Left kidney (tissue), 8 donors: ENCODE measurements at places on chromosomes 3 and 15. TPM values are rescaled to one million over a fixed set of nuclear protein-coding genes. Genes with fewer than 3 reads are reported as not detected.

GRCh38 chr3:44761101-44761423, 357 bp downstream of the KIAA1143 start:
- no peak for DNase-seq

DNA sequence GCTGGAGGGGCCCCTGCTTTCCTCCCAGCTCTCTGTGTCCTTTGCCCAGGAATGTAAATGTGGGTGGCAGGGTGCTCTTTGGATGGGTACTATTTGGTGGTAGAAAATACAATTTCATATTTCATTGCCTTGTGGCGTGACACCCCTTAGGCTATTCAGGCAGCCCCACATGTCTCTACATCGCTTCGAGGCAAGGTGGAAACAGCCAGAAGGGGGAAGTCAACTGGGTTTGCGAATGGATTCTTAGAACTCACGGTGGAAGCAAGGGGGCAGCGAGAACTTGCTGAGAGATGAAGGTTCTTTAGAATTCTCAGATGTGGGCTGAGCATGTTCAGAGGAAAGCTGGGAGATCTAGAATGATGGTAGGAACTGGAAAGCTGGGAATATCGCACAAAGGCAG, 25.3 kb downstream of the PLA2G4D start:
- DNase-seq, result no peak

DNA sequence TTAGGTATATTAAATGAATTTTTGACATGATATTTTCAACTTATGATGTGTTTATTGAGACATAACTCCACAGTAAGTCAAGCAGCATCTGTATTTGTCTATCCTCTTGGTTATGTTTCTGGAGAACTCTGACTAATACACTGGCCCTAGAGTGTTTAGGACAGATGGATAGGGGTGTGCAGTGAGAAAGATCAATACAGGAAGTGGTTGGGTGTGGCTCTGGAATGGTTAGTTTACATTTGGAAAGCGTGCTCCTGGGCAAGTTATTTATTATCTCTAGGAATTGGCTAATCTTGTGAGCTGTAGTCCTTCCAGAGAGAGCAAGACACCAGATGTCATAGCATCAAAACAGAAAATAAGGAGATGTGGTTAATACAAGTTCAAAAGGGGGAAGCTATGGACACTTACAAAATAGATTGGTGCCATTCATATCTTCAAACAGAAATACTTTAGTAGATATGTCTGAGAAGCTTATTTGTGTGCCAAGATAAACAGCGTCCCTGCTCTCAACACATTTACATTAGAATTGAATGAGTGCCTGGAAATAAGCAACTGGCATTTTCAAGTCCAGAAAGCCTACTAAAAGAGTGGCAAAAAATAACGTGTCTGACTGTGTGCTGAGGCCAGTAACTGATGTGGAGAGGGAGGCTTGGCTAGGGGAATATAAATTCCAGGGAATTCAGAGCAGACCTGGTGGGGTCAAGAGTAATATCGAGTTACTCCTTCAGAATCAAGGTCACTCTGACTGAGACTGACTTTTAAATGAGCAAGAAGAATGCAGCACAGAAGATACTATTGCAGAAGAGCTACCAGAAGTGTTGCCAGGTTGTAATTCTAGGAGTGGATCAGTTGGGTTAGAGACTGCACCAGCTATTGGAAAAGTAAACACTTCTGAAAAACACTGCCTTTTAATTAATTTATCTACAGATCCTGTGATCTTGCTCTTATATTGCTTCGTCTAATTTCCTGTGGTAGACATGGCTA, 33.4 kb upstream of the PLAAT1 start:
- DNase-seq, result no peak

DNA sequence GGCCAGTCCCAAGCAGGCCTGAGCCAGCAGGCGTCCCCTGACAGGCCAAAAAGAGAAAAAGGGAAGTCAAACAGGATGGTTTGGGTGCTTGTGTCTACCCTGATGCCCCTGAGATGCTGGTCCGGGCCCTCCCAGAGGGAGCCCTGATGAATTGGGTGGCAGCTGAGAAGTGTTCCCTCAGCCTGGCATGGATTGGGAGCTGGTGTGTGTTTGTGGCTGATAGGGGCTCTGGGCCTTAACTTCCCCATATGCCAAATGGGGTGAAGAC, 1.4 kb downstream of the FBLN2 start:
- no peak for DNase-seq

DNA sequence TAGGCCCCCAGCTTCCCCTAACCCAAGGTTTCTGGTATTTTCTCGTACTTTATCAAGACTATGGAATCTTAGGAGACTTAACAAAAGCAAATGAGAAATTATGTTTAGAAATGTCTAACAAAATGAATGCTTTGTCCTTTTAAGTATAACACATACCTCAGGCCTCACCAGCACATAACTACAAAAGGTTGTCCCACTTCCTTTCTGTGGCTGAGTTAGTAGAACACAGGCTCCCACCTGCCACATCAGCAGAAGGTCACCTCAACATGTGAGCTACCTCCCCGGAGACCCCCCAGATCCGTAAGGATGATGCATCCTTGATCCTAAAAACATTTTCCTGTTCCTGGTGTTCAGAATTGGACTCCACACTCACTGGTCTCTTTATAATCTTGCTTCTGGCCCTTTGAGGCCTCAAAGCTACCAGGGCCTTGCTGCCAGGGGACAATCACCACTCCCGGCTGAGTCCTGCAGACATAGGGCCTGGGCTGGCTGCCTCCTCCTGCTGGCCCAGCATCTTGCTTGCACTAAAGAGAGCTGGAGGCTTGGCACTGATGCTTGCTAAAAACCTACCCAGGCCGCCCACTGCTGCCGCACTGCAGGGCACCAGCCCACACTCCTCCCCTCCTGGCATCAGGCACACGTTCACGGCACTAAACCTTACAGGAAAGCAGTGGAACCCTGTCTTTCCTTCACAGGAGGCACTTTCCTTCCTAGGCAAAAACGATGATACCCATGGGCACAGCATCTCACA, 2.9 kb downstream of the CCRL2 start:
- DNase-seq, result no peak

DNA sequence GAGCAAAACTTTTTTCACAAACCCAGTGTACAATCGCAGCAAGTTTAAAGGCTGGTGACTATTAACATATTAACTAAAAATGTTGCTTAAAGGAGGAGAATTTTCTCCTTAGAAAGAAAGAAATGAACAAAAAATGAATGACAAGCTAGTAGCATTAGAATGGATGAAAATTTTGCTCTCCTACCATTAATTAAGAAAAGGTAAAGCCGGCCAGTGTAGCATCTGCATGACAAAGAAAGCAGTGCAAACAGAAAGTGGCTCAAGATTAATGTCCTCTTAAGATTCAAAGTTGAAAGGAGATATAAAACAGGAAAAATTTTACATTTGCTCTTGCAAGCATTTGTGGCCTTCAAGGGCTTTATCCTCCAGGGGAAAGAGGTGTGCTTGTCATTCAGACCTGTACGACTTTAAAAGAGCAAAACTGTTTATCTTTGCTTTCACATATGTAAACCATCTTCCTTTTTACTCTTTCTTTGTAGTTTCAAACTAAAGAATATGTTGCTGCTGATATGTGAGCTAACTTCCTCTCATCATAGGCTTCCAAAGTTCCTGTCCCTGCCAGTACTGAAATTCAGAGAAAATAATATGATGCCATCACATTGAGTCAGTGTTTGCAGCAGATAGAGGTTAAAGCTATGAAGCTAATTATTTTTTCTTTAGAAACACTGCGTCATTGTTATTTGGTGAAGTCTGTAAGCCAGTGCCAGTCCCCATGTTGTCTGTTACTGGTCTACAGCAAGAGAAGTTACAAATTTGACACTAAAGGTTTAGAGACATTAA, 439.1 kb upstream of the GRM7 start:
- DNase-seq, result no peak

GRCh38 chr3:15781637-15782402, 16.0 kb downstream of the ANKRD28 start:
- DNase-seq, result no peak

DNA sequence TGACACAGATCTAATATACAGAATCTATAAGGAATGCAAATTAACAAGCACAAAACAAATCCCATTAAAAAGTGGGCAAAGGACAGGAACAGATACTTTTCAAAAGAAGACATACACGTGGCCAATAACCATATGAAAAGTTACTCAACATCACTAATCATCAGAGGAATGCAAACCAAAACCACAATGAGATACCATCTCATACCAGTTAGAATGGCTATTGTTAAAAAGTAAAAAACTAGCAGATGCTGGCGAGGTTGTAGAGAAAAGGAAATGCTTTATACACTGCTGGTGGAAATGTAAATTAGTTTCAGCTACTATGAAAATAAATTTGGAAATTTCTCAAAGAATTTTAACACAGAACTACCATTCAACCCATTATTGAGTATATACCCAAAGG, 50.7 kb downstream of the ADAMTS17 start:
- DNase-seq, result no peak

DNA sequence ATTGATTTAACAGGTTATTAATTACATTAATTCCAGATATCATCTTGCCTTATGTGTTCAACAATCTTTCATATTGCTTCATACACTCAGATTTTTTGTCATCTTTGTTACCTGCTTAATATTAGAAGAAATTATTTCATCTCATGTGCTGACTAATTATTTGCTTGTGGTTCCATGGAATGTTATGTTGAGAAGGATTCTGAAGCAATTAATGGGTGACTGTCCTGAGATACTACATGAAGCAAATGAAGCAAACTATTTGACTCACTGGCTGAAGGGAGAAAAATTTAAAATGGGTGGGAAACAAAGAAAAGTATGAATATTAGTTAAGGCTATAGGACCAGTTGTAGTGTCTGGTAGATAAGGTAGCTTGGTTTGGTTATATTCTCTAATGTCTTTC, 443.8 kb upstream of the EPHA6 start:
- DNase-seq, result no peak

GRCh38 chr15:52338058-52338457, 42.5 kb upstream of the MYO5C start:
- no peak for DNase-seq

GRCh38 chr3:106397006-106397405, 528.2 kb upstream of the CBLB start:
- no peak for DNase-seq

GRCh38 chr15:87365186-87365585, 891.4 kb downstream of the NTRK3 start:
- DNase-seq, result no peak

DNA sequence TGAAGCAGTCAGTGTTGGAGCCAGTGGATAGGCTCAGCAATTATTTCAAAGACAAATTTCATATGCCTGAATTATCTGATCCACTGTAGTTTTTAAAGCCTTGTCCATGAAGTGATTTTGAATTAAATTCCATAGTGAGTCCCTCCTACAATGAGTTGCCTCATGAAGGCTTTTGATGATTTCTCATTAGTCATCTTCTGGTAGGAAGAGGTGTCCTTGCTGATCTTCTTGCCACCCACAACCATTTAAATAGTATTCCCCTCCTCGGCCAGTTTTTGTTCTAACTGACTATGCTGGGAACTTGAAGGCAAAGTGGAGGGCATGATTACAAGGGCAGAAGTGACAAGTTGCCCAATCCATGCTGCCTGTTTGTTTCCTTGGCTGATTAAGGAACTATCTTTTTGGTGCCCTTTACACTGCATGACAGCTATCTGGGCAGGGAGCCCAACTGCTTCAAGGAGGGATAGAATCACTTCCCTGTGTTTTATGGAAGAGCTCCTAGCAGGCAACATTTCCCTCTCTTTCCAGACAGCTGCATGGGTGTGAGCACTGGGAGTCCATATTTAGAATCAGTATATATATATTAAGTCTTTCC, 617.5 kb downstream of the ZPLD1 start:
- DNase-seq, result no peak

DNA sequence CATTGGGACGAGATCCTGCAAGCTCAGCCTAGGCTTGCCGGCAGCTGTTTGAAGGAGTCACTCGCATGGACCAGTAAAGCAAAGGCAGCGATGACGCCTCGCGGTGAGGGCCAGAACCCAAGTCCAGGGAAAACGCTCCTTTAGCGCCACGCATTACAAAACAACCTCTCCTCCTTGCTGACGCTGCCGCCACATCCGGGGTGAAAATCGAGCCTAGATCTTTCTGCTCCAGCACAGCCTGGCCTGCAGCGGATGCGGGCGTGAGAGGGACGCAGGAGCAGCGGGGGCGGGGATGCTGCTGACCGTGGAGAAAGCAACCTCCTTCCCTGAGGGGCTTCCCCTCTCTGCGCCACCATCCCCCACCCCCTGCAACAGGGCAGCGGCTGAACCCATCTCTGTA, 46.7 kb downstream of the CASR start:
- no peak for DNase-seq

- DNase-seq, result no peak
Observed at GRCh38 chr3:65166531-65166930, 478.7 kb upstream of the ADAMTS9 start.

- DNase-seq, result no peak
Observed at GRCh38 chr15:85406916-85407315, 26.5 kb downstream of the AKAP13 start.

DNA sequence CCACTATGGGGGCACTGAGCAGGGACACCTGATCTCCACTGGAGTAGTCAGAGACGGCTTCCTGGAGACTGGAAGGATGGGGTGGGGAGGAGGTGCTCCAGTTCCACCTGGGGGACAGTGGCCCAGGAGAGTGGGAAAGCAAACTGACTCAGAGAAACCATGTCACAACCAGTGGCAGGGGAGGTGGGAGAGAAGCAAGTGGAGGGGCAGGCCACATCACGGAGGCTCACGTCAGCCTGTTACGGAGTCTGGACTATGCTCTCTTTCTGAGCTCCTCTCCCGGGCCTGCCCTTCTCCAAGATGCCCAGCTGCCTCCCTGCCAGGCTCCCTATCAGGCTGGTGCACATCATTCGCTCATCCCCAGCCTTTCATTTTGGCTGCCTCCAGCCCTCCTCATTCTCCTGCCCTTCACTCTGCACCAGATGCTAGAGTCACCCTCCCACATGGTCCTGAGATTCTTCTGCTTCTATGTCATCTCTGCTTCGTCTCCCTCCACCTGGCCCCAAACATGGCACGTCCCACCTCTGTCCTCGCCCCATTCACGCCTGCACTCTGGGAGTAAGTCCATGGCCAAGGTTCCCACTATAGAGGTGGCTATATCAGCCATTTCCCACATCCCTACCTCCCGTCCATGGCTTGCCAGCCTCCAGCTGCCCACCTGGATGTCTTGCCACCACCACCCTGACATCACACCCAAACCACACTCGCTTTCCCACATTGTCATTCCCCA, 100.3 kb downstream of the ADCY5 start:
- no peak for DNase-seq

- DNase-seq, result no peak
Observed at GRCh38 chr15:60362321-60363086, 35.3 kb downstream of the ANXA2 start.

Gene GRAMD1C
- 34.7 TPM for polyA plus RNA-seq

Gene GNAT1
- polyA plus RNA-seq, result not detected

Gene CFAP91
- 35.7 TPM for polyA plus RNA-seq

Gene LRRC2
- polyA plus RNA-seq, result 1.8 TPM

Gene P2RY12
- polyA plus RNA-seq, result 1.1 TPM

Gene LNP1
- polyA plus RNA-seq, result 6.8 TPM

Gene PRRT3
- 4.4 TPM for polyA plus RNA-seq

Gene P2RY1
- polyA plus RNA-seq, result 3.3 TPM
